ENCODE measurements at places on chromosomes 12 and 14. TPM values are rescaled to one million over a fixed set of nuclear protein-coding genes. Genes with fewer than 3 reads are reported as not detected.

The NGDN gene
- 73.7 TPM for total RNA-seq

The MFAP5 gene
- not detected for total RNA-seq

The LYZ gene
- total RNA-seq: 1.5 TPM

The TBX5 gene
- total RNA-seq: not detected

The BRF1 gene
- total RNA-seq: 25.4 TPM

The ZFHX2 gene
- total RNA-seq: 1.5 TPM

The SLCO1B1 gene
- 0.26 TPM for total RNA-seq

The NUAK1 gene
- total RNA-seq: 8.5 TPM

The SCN8A gene
- 1.3 TPM for total RNA-seq

The MGP gene
- total RNA-seq: 0.45 TPM

The FOXN4 gene
- total RNA-seq: not detected

The RDH16 gene
- total RNA-seq: 0.11 TPM

The LRP1 gene
- total RNA-seq: 15.5 TPM

The SLC4A8 gene
- total RNA-seq: 1.7 TPM

The TROAP gene
- 78.5 TPM for total RNA-seq

The MARS1 gene
- 186 TPM for total RNA-seq

The CCDC88C gene
- total RNA-seq: 6.0 TPM

The GPR84 gene
- not detected for total RNA-seq

The PAX9 gene
- 2.8 TPM for total RNA-seq

The NYNRIN gene
- 0.26 TPM for total RNA-seq

The NFKBIA gene
- 172 TPM for total RNA-seq

The SRP54 gene
- total RNA-seq: 50.8 TPM

The CPNE6 gene
- not detected for total RNA-seq

The RAN gene
- 1,751 TPM for total RNA-seq

The KRT6C gene
- not detected for total RNA-seq

The CLEC4D gene
- not detected for total RNA-seq

The DEPDC4 gene
- 0.72 TPM for total RNA-seq

The TMEM253 gene
- total RNA-seq: 0.66 TPM

The SIX6 gene
- total RNA-seq: not detected

The TAS2R43 gene
- total RNA-seq: not detected

The TULP3 gene
- 20.6 TPM for total RNA-seq

The TM7SF3 gene
- total RNA-seq: 71.9 TPM

The IKZF4 gene
- total RNA-seq: 3.0 TPM

The CFAP251 gene
- 0.88 TPM for total RNA-seq

The BMP4 gene
- 2.2 TPM for total RNA-seq

The MYH7 gene
- total RNA-seq: not detected

The SOAT2 gene
- 0.23 TPM for total RNA-seq

The KLRC2 gene
- 1.6 TPM for total RNA-seq

The RD3L gene
- total RNA-seq: not detected

Data from A549 treated with ZK216348 at 1 μM for 4 hours (cell line).